Stimulated activated CD4-positive, alpha-beta T cell treated with anti-CD3 and anti-CD28 coated beads, Interleukin-1b, Interleukin-23, amount 100 ng/mL, for 24 hours (primary cell): ENCODE measurements at places on chromosomes 2 and 18.

- no peak for DNase-seq
Observed at GRCh38 chr2:124369181-124369580, 344.1 kb downstream of the CNTNAP5 start.

- no peak for DNase-seq
Observed at GRCh38 chr2:29519338-29519925, 402.0 kb downstream of the ALK start.

DNA sequence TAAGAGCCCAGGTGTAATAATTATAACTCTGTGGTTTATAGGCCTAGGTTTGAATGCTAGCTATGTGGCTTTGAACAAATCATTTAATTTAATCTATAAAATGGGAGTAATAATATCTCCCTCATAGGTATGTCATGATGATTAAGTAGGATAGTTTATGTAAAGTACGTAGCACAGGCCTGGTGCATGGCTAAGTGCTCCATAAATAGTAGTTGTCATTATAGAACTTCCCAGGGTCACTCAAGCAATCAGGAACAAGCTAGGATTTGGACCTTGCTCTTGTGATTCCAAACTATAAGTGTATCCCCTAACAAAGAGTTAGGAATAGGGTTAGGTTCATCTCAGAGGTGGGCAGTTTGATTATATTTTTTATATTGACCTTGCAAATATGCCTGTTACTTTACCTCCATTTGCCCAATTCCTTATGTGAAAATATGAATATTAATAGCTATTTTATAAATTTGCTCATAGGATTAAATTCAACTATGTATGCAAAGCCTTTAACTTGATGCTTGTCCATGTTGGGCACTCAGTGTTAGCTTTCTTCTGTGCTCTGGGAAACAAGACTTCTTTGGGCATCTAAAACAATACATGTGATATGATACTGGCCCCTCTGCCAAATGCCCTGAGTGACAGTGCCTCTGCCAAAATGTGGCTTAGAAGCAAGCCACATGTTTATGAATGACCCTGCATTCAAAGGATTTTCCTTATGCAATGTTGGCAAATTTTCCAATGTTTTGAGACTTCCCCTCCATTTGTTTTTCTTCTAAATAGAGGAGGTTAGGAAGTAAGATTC lies 353.6 kb downstream of the KIAA1328 start:
- no peak for DNase-seq

GRCh38 chr18:62187543-62188510 lies 772 bp downstream of the RELCH start:
- DNase-seq = no peak

DNA sequence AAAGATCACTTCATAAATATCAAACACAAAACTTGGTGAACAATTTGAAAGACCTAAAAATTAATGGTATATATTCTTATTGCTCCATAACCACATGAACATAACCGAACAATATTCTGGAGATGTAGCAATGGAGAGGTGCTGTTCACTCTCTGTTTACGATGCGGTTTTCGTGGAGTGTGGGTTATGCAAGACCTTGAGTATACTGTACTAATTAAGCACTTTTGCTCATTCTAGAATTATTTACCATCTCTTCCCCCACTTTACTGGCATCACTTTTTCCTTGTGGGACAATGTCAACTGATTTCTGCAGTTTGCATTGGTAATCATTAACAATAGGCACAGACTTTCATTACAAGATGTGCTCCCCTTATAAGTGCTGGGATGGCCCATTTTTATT lies 97.6 kb downstream of the RAPH1 start:
- no peak for DNase-seq

DNA sequence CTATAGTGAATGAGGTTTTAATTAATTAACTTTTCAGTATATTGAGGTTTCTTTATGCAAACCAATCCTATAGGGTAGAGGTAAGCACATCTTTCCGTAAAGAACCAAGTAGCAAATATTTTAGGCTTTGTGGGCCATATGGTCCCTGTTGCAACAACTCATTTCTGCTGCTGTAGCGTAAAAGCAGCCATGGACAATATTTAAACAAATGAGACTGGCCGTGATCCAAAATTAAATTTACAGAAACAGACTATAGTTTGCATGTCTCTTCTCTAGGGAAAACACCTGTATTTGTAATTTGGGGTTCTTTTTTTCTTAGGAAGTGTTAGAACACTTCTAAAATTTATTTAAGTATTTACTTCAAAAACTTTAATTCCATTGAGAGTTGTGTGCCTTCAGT lies 104.3 kb downstream of the KYNU start:
- no peak for DNase-seq

DNA sequence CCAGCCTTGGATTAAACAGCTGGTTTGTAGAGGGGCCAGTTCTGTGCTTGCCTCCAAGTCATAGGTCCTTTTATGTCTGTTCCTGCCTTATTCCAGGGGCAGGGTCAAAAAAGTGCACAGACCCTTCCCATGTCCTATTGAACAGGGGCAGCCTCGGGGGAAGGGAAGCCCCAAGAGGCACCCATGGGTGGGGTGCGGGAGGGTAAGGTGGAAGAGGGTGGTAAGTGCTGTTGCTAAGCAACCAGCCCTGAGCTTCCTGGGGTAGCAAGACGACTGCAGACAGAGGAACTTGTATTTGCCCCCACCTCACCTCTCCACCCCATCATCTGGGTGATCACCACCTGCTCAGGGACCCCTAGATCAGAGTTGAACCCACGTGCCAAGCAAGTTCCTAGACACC lies 7.7 kb downstream of the DNMT3A start:
- DNase-seq = no peak

GRCh38 chr2:191312662-191313061 lies 67.5 kb downstream of the MYO1B start:
- DNase-seq = no peak

DNA sequence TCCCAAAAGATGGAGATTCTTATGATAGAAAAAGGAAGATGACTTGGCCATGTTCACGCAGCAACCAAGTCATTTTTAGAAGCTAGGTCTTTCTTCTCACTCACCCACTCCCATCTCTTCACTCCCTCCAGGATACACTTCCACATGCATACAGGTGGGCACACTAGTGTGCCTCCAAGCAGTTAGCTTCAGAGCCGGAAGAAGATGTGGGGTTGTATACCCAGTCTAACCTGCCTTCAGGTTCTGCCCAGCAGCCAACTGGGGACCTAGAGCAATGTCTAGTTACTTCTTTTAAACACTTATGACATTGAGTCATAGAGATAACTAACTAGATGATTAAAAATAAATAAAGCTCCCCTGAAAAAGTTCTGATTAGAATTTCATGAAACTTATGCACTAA lies 21.8 kb upstream of the TANK start:
- DNase-seq = no peak

DNA sequence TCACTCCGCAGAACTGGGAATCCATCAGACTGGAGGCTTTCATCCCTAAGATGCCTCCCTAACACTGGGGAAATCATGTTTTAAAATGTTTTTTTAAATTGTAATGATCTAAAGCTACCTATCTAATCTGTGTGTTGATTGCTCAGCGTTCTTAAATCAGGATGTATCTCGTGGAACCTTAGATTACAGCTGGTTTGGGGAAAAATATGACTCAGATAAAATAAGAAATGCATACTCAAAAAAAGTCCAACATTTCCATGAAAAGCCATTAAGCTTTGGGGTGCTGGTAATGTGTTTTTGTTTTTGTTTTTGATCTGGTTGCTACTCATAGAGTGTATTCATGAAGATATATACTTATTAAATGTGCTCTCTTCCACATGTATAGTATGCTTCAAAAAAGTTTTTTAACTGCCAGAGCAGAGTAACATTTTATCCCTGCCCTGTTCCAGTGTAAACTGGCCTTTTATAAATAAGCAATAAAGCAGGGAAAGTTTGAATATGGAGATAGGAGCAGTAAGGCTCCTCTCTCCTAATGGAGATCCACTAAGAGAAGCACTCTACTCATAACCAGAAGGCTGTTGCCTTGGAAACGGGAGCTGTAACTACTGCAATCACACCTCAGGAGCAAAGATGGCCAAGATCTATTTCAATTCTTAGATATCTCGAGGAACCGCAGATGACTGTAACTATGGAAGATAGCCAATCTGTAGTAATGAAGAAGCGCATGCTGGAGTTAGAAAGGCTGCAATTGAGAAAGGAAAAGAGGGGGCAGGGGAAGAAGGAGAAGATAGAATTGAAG lies 41.6 kb downstream of the ANKRD44 start:
- no peak for DNase-seq

- DNase-seq = no peak
Observed at GRCh38 chr2:55154525-55155030, 77.5 kb downstream of the CLHC1 start.

DNA sequence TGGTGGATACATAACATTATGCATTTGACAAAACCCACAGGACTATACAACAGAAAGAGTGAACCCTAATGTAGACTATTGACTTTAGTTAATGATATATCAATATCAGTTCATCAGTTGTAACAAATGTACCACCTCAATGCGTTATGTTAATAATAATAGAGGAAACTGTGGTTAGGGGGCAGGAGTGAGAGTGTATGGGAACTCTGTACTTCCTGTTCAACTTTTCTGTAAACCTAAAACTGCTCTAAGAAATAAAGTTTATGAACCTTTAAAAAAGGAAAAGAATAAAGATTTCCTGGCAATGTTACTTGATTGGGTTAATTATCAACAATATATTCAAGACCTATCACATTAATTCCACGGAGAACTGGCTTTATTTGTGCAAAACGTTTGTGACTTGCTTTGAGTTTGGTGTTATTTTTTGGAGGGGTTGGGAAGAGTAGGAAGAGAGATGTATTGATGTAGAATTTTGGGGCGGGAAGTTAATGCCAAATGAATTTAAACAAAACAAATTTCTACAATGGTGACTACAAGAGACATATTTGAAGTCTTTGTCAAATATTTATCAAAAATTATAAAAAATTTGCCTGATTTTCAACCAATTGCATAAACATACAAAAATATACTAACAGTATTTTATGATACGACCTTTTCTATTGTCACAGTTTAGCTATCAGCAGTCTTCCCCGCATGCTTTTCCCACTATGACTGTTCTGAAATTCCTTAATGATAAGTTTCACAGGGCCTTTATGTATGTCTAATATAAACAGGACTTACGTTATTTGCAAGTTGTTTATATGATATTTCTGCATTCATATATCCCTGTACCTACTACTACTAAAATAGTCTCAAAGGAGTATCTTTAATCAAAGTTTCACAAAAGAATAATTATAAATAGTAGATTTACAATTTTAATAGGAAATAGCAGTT lies 2.1 kb upstream of the RTN4 start:
- DNase-seq = no peak

GRCh38 chr2:216335252-216335651 lies 37.0 kb downstream of the MARCHF4 start:
- DNase-seq = no peak

- DNase-seq = no peak
Observed at GRCh38 chr18:74282755-74283554, 8.8 kb downstream of the CYB5A start.

DNA sequence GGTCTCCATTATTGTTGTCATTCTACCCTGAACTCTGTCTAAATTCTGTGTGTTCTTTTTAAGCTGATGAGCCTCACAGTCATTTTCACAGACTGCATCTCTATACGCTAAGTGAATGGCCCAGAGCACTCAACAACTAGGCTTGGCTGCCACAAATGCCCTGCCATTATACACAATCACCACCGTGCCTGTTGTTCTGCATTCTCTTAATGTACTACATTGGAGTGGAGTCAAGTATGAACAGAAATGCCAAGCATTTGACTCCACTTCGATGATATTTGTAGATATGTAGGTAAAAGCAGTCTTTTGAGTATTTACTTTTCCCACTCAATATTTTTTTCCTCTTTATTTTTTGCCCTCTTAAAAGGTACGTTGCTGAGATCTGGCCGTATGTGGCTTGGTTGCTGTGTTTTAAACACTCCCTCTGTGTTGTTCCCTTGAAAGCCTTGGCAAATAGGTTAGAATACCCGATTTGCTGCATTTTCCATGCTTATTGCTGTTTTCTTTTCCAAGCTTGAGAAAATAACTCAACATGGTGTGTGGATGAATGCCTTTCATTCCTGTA lies 36.2 kb upstream of the TMEFF2 start:
- DNase-seq = no peak

DNA sequence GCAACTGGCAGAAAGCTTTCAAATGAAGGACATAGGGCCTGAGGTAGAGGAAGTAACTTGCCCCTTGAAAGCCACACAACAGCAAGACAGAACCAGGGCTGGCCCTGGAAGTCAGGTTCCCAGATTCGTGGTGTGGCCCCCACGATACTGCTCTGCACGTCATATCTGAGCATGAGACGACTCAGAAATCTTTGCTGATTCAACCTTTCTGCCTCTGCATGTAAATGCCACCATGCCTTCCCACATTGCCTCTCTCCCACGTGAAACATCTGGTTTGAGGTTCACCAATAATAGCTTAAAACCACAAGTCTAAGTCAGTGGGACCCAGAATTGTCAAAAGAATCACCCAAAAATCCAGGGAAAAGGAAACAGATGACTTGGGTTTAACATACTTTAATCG lies 214.0 kb upstream of the TRIB2 start:
- no peak for DNase-seq

DNA sequence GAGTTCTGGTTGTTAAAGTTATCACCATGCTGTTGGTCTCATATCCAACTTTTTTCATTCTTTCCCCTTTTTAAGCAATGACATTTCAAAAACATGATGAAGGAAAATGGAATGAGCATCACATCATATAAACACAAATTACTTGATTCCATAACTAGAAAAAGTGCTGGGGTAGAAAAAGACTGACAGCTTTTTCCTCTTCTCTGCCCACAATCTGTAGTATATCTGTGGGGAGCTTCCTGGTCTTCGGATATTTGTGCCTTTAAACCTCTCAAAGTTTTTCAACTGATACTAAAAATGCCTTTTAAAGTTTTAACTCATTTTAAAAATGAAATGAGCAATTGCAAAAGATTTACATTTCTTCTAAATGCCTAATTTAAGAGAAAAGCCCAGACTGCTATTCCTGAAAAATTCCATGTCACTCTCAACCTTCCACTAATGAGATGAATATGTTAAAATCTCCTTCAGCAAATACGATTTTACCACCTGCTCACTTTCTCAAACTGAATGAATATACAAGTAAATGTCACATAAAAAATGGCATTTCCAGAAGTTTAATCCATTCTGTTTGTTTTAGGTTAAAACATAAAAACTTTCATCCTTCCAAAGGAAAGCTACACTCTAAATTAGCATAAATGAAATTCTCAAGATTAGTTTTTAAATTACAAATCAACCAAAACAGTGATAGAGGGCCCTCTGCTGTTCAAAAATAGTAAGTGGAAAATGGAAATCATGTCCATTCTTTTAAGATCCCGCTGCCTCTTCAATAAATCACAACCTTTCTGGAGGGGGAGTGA lies 2.1 kb downstream of the DNAH7 start:
- no peak for DNase-seq

DNA sequence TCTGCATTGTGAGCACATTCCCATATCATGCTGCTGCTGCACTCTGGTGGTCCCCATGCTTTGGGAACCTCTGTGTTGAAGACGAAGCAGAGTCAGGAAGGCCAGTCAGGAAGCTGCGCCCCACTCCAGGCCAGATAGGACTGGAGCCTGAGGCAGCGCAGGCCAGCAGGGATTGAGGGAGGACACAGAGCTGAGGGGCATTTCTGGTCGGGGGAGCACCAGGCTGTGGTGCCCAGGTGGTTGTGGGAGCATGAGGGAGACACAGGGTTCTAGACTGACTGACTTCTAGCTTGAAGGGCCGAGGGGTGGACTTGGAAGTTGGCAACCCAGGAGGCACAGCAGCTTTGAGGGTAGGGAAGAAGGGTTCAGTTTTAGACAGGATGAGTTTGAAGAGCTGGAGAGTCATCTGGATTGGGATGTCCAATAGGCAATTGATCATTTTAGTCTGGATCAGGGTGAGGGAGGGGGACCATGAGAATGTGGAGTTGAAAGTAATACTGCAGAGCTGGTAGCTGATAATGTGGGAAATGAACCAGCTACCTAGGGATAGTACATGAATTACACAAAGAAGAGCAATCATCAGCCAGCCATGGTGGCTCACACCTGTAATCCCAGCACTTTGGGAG lies 1.4 kb upstream of the ACTG2 start:
- no peak for DNase-seq
